ENCODE measurements at places on chromosomes 1 and 21.

GRCh38 chr21:45103971-45104520 is 29.7 kb downstream of the ADARB1 start:
- no peak for DNase-seq

DNA sequence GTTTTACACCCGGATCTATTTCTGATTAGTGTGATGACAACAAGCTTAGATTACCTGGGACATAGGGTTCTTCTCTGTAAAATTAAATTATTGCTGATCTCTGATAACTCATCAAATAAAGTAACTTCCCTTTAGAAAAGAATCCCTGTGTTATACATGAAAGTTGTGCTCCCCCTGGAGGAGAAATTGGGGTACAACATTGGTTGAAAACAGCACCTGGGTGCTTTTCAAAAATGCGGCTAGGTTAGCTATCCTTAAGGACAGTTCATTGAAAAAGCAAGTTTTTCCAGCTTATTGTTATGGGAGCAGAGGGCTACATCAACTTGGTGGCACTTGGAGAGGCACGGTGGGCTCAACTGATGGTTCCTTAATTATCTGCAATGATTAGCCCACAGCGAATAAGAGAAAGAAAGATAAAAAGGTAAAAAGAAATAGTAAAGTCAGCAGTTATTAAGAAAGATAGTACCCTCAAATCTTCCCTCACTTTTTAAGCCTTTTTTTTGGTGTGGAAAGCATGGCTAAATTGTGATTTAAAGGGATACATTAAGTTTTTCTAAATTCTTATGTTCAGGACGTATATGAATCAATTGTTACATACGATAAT is 97.8 kb downstream of the FMN2 start:
- peak; percentile 38 for DNase-seq

GRCh38 chr1:4362314-4363044 is 291.9 kb upstream of the AJAP1 start:
- DNase-seq: no peak

- no peak for DNase-seq
These were observed 33.4 kb downstream of the ATF3 start for GRCh38 chr1:212641956-212642355.

- DNase-seq: no peak
These were observed 126.0 kb upstream of the UBE2U start for GRCh38 chr1:64077281-64077940.

DNA sequence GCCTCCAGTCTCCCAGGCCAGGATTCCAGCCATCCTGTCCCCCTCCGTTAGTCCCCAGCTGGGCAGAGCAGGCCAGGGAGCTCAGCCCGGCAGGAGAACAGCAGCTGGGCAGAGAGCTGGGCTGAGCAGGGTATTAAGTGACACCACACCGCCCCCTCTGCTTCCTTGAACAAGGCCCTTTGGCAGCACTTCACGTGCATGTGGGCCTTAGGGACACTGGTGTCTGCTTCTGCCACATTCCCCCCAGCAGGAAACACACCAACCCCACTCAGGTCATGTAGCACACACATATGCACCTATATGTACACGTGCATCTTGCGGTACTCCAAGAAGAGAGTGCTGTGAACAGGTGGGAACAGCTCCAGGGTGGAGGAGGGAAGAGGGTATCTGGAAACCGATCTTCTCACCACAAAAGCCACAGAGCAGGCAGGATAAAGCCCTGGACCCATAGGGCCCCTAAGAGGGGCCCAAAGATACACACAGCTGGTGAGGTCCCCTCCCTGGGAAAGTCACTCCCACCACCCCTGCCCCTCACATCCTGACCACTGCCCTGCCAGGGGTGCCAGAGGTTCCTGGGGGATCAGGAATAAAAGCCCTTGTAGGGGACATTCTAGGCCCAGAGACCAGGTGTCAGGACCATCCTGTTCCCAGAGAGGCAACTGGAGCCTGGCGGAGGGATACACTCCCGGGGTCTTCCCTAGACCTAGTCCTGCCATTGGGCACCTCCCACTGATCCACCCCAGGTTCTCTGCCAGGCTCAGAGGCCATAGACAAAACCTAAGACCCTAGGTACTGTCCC is 4.5 kb downstream of the EPHA2 start:
- DNase-seq: no peak

GRCh38 chr1:45979074-45979777 is 153.2 kb downstream of the PIK3R3 start:
- no peak for DNase-seq

- DNase-seq: no peak
These were observed 159.7 kb upstream of the NRIP1 start for GRCh38 chr21:15224346-15225086.

DNA sequence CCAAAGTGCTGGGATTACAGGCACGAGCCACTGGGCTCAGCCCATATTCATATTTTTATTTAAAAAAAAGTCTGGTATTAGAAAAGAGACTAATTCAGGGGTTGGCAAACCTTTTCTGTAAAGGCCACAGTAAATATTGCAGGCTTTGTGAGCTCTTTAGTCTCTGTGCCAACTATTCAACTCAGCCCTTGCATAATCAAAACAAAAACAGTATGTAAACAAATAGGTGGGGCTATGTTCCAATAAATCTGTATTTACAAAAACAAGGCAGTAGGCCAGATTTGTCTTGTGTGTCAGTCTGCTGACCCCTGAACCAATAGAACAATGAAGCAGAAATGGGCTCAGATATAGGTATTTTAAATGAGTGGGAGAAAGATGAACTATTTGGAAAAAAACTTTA is 49.3 kb downstream of the CDC42BPA start:
- no peak for DNase-seq

- DNase-seq: no peak
These were observed 14.0 kb upstream of the SLC9C2 start for GRCh38 chr1:173616859-173617258.

- DNase-seq: no peak
These were observed 3.7 kb upstream of the SLC1A7 start for GRCh38 chr1:53145942-53146708.
